ENCODE measurements at places on chromosomes 16 and 17.

DNA sequence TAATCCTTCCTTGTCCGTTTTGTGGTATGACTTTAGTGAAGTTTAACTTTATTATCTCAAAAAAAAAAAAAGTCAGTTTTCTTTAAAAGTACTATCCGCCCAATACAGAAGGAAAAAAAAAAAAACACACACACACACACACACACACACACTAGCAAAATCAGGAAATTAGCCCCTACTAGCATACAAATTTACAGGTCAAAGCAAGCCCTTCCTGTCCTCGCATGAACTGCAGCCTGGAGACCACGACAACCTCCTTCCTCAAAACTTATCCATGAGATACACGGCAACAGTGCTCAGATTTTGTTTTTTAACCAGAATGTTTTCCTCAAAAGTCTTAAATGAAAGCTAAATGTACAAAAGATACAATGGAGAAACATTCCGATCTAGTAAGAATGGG, 16.2 kb downstream of the NCOR1 start:
- peak; percentile 79 for DNase-seq

DNA sequence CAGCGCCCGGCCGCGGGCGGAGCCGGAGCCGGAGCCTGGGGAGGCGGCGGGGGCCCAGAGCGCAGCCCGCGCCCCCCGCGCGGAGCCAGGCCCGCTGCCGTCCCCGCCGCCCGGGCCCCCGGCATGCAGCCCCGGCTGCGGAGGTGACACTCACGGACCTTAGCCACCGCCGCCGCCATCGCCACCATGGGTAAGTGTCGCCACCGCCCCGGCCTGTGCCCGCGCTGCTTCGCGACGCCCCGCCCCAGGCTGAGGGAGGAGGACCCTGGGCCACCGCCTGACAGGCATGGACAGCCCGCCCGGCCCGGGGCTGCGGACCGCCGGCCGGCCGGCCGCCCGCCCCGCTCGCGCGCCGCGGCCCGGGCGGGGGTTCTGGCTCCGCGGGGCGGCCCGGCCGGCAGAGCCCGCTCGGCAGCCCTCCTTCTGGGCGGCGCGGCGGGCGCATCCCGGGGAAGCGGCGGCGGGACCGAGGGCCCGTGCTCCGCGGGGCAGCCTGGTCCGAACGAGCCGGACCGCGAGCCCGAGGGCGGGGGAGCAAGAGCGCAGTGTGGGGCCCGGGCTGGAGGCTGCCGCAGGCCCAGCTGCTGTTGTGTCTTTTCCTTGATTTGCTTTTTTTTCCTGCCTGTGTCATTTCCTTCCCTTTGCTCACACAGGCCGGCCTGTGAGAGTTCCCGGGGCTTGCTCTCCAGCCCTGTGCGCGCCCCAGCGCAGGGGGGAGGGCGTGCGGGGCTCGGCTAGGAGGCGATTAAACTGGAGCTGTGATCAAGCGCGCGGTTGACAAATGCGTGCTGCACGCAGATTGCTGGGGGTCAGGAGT, 565 bp downstream of the MAP3K3 start:
- DNase-seq: peak; percentile 74

DNA sequence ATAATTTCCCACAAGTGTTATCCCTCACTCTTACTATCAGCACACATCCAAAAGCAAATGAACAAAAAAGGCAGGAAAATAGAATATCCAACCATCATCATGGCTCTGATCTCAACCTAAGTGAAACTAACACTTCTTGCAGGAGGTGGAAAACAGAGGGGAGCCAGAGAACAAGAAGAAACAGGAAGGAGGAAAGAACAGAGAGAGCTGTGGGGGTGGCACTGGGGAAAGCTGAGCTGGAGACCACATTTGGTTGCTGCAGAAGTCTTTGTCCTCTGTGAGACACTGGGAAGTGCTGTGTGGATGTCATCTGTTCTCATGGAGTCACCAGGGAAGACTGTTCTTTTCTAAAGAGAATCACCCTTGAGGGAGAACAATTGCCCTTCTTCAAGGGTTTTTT, 34.7 kb downstream of the GRB7 start:
- DNase-seq: no peak

DNA sequence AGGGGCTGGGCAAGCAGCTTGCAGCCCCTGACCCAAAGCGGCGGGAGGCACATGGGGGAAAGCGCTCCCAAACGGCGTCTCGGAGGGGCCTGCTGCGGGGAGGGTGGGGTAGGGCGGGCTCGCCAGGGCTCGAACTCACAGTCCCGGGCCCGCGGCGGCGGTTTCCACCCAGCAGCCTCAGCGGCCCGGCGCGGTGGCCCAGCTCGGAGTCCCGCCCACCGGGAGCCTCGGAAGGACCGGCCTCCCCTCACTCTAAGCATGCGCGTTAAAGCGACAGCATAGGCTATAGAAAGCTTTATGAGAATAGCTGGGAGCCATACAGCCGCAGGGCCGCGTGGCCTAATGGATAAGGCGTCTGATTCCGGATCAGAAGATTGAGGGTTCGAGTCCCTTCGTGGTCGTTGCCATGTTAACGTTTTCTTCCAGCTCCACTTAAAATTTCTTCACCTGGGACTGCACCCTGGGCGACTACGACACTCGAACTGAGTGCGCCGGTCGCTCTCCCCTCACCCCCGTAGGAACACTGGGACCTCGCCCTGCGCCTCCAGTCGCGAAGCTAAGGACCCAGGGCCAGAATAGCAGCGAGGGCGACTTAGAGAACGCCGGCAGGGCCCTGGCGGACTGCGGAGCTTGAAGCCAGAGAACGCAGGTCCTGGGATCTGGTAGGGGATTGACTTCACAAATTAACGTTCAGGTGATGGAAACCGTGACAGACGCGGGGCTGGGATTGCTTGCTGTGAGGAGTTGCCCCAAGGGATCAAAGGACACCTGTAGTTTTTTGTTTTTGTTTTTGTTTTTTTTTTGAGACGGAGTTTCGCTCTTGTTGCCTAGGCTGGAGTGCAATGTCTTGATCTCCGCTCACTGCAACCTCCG, 15.8 kb downstream of the ZNF213 start:
- DNase-seq: peak; percentile 98

DNA sequence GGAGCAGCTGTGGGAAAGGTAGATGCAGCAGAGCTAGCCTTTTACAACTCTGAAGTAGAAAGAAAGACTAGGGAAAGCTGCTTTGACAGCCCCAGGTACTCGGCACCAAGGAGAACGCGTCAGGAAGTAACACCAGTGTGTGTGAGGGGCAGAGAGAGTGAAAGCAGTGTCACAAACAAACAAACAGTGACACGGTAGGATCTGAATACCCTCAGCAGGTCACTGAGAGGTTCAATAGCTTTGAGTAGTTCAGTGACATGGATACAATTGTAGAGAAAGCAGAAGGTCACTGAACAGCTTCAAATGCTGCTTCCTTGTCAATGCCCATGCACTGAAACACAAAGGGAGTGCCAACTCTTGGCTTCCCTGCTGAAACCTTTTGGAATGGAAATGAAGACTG, 150.3 kb upstream of the C17orf78 start:
- no peak for DNase-seq

GRCh38 chr16:86983621-86984020, 333.6 kb downstream of the C16orf95 start:
- no peak for DNase-seq

GRCh38 chr16:16149710-16150116, 73.6 kb downstream of the ABCC6 start:
- DNase-seq: no peak

DNA sequence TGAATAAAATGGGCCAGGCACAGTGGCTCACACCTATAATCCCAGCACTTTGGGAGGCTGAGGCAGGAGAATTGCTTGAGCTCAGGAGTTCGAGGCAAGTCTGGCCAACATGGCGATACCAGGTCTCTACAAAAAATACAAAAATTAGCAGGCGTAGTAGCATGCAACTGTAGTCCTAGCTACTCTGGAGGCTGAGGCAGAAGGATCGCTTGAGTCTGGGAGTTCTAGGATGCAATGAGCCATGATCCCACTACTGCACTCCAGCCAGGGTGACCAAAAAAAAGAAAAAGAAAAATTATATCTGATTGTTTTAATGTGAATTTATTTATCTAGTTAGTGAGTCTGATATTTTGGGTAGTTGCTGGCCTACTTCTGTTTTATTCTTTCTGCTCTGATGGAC, 7.0 kb downstream of the IL34 start:
- no peak for DNase-seq

GRCh38 chr16:69833357-69834282, 71.5 kb downstream of the WWP2 start:
- DNase-seq: no peak

- DNase-seq: no peak
Observed at GRCh38 chr17:39979016-39979670, 1.5 kb upstream of the PSMD3 start.

- DNase-seq: no peak
Observed at GRCh38 chr16:65312795-65313194, 190.9 kb upstream of the CDH11 start.
